ENCODE measurements at places on chromosomes 7 and 10.

GRCh38 chr7:86149024-86149665 is 494.6 kb upstream of the GRM3 start:
- no peak for DNase-seq

- DNase-seq, result no peak
Observed at GRCh38 chr7:66696774-66697191, 43.8 kb upstream of the RABGEF1 start.

DNA sequence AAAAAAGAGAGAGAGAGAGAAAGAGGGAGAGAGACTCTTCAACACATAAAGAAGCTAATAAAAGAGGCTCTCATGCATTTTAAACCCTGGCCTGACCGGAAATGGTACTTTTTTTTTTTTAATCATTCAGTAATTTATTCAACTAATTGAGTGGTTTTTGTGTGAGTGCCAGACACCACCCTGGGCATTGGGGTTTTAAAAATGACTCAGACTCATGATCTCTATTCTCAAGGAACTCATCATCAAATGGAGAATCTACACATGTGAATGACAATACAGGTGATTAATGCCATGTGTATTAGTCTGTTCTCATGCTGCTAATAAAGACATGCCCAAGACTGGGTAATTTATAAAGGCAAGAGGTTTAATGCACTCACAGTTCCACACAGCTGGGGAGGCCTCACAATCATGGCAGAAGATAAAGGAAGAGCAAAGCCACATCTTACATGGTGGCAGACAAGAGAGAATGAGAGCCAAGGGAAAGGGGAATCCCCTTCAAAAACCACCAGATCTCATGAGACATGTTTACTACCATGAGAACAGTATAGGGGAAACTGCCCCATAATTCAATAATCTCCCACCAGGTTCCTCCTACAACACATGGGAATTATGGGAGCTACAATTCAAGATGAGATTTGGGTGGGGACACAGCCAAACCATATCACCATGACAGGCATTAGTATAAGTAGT is 158.5 kb upstream of the AUTS2 start:
- DNase-seq, result no peak

DNA sequence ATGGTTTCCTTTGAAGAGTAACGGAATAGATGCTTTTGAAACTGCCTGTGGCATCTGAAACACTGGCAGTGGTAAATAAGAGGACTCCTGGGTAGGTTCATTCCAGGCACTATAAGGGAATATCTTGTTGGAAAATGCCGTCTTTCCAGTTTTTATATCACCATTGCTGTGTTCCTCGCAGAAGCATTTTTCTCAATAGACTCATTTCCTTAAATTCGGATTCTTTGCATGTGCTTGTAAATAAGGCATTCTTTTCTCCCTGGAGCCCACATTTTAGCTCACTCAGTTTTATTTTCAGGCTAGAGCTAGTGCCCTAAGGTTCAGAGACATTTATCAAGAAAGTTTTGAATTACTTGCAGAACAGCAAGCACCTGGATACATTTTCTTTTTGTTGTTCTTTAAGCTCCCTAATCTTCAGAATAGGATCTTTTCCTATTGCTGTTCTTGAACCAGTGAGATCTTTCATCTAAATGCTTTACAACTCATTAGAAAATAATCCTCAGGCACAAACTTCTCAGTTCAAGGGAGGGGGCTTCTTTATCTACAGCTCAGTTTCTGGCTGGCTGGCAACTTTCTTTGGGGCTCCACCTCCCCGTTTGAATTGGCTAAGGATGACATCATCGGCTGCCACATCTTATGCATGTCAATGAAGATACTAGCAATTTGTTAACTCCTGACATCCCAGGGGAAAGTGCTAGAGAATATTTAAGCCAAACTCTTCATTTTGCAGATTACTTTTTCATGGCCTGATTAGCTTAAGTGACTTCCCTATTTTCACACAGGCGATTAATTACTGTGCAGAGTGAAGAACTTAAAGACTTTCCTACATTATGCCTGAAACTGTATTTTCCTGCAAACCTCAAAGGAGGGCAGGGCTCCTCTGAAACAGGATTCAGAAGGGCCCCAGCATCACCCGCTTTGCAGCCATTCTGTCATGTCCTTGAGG is 133.7 kb upstream of the RSU1 start:
- no peak for DNase-seq

DNA sequence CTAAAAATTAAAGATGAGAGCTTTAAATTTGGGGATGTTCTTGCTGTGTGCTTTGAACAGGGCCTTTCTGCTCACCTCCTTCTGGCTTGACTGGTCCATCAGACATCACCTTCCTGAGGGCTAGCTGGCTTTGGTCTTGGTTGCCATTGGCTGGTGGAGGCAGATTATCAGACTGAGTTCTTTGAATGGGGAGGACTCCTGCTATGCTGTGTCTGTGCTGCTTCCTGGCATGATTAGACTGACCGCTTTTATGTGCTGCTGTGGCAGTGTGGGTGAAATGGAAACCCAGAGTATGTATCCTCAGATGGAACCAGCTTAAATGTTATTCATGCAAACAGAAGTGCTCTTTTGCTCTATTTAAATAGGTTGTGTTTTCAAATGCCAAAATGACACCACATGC is 341.6 kb downstream of the PCLO start:
- no peak for DNase-seq
